ENCODE measurements at places on chromosomes 11 and 22.

DNA sequence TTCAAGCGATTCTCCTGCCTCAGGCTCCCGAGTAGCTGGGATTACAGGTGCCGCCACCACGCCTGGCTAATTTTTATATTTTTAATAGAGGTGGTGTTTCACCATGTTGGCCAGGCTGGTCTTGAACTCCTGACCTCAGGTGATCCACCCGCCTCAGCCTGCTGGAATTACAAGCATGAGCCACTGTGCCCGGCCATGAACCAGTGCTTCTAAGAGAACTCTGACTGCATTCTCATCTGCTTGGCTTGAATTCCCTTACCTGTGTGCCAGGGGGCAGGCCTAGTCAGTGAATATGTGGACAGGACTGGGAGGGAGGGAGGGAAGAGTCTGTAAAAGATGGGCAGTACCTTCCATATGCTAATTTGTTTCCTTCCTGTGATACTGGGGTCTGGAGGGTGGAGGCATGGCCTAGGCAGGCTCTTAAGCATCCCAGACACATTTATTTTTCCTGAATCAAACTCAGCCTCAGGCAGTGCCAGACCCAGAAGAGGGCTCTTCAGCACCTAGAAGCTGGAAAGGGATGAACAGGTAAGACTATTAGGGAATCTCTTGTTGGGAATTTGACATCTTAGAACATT, 6.6 kb downstream of the RPS25 start:
- DNase-seq = no peak

DNA sequence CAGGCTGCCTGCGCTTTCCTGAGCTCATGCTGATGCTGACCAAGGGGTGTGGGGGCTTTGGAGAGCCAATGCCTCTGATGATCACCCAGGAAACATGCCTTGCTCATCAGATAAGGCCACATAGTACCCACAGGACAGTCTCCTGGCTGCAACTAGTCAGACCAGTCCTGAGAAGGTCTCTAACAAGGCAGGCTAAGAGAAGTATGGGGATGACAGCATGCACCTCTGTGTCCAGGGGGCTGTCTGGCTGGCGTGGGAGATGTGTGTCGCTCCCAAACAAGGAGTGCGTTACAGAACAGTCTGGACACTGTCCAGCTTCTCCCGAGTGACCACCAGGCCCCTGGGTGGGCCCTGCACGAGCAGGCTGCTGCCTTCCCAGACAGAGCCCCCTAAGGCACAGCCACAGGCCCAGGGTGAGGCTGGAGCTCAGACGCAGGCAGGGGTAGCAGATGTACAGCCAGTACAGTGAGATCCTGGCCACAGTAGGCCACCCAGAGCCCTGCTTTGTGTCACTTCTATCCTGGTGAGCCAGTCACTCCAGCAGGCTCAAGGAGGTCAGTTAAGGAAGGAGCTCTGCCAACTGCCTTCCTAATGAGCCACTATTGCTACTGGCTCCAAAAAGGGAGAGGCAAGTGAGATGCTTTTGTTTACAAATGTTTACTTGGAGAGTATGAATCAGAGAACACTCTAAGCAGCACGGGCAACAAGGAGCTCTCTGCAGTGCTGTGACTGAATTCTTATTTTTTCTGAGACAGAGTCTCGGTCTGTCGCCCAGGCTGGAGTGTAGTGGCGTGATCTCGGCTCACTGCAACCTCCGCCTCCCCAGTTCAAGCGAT, 66.0 kb upstream of the CLTCL1 start:
- no peak for DNase-seq

GRCh38 chr22:48887394-48888332, 940.0 kb downstream of the BRD1 start:
- no peak for DNase-seq

GRCh38 chr22:24977370-24978221, 25.1 kb downstream of the KIAA1671 start:
- DNase-seq = no peak

Measured in activated T-helper 1 cell treated with anti-CD3 and anti-CD28 coated beads, Interleukin-12 subunit alpha, Interleukin-12 subunit beta, Interleukin-2, Interleukin-4 antibody, amounts not matched to agents 30 ng/mL and 10 ng/mL and 1 ng/mL, durations not matched to agents 14 hours and 24 hours and 36 hours (primary cell).